ENCODE measurements at places on chromosomes 5 and 9. TPM values are rescaled to one million over a fixed set of nuclear protein-coding genes. Genes with fewer than 3 reads are reported as not detected.

Gene PCBD2
- 6.0 TPM for total RNA-seq

Gene FOXI1
- not detected for total RNA-seq

Gene SH3TC2
- not detected for total RNA-seq

Gene PTGER4
- 1.9 TPM for total RNA-seq

Gene CDH18
- total RNA-seq: not detected

Gene KCNV2
- 0.11 TPM for total RNA-seq

Gene SLC34A1
- 0.10 TPM for total RNA-seq

Gene SLCO4C1
- total RNA-seq: 0.87 TPM

Gene ADAMTSL2
- total RNA-seq: not detected

- H3K36me3 ChIP-seq: no peaks in the 10 kb centered on the region
- H3K27ac ChIP-seq: no peak overlapping the region
- no peak for DNase-seq
- H3K4me3 ChIP-seq: no peak overlapping the region
- H3K4me1 ChIP-seq: no peaks in the 10 kb centered on the region
- H3K27me3 ChIP-seq: no peaks in the 10 kb centered on the region
Measured at GRCh38 chr5:72917371-72917776, 38.5 kb upstream of the FCHO2 start.

- H3K27me3 ChIP-seq: no peaks in the 10 kb centered on the region
- no peak overlapping the region for H3K27ac ChIP-seq
- H3K4me1 ChIP-seq: no peaks in the 10 kb centered on the region
- no peak overlapping the region for H3K4me3 ChIP-seq
- DNase-seq: no peak
- no peaks in the 10 kb centered on the region for H3K36me3 ChIP-seq
Measured at GRCh38 chr5:88113429-88113828, 155.2 kb downstream of the TMEM161B start.

DNA sequence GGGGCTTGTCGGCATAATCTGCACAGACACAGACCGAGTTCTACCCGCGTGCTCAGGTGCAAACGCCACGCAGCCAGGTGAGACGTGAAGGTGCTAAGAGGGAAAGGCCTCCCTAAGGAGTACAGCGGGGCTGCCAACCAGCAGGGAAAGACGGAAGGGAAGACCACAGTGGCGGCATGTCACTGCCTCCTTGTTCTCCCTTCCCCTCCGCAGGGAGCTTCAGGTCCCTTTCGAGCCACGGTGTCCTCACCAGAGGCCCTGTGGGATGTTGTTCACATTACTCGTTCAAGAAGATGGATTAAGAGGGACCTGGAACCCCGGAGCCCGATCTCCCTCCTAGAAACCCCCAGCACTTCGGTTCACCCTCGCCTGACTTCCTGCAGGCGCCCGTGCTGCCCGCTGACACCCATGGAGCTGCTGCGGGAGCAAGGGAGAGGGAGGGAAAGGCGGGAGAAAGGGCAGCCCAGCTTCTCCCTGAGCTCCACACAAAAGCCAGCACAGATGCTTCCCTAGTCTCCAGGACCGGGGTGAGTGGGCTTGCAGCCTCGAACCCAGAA is 686 bp downstream of the BRD9 start:
- H3K4me3 ChIP-seq: peak overlapping the region; percentile 97
- H3K27ac ChIP-seq: peak overlapping the region; percentile 88
- peaks cover 14% of the 10 kb centered on the region for H3K4me1 ChIP-seq
- peaks cover 12% of the 10 kb centered on the region for H3K36me3 ChIP-seq
- no peak for DNase-seq

GRCh38 chr5:137666461-137666850 is 69.4 kb downstream of the KLHL3 start:
- H3K27ac ChIP-seq: peak overlapping the region; percentile 29
- H3K4me1 ChIP-seq: peaks cover 14% of the 10 kb centered on the region
- no peak for DNase-seq
- H3K4me3 ChIP-seq: no peak overlapping the region
- no peaks in the 10 kb centered on the region for H3K27me3 ChIP-seq

GRCh38 chr9:109046346-109046745 is 33.0 kb upstream of the CTNNAL1 start:
- no peaks in the 10 kb centered on the region for H3K4me1 ChIP-seq

- H3K4me3 ChIP-seq: no peak overlapping the region
- no peaks in the 10 kb centered on the region for H3K4me1 ChIP-seq
- H3K27ac ChIP-seq: no peak overlapping the region
- no peak for DNase-seq
- H3K36me3 ChIP-seq: no peaks in the 10 kb centered on the region
- no peaks in the 10 kb centered on the region for H3K27me3 ChIP-seq
Measured at GRCh38 chr9:120650352-120650751, 63.9 kb downstream of the MEGF9 start.

DNA sequence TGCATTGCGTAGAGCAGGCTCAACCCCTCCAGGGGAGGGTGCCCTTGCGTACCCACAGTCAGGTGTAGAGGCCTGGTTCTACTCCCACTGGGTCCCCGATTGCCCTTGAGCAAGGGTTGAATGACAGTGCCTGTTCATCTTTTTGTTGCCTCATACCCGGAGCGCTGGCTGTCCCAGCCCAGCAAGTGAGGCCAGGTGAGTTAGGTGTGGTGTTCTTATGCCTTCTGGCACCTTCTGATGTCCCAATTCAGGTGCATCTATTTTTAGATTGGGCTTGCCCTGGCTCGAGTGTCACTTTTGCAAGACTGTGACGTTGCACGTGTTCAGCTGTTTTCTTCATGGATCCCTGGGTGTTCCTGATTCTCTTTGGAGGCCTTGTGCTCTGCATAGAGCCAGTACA is 257.8 kb downstream of the GOLPH3 start:
- no peak overlapping the region for H3K4me3 ChIP-seq
- no peaks in the 10 kb centered on the region for H3K27me3 ChIP-seq
- H3K4me1 ChIP-seq: no peaks in the 10 kb centered on the region
- no peak for DNase-seq
- H3K27ac ChIP-seq: no peak overlapping the region

DNA sequence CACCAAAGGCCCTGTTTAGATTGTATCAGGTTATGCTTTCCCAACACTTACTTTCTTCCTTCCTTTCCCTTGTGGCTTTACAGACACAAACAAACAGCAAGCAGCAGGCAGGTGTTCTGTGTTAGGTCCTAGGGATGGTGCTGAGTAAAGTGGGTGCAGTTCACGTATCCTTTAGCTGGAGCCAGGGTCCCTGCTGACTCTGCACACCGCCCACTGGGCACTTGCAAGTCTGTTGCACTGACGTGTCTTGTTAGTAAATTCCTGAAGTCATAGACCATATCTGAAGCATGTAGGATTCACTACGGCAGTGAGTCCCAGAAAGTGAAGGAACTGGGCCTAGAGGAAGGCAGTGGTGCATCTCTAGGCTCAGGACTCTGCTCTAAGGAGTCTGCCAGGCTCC is 96.5 kb downstream of the DAPK1 start:
- H3K4me3 ChIP-seq: no peak overlapping the region
- no peaks in the 10 kb centered on the region for H3K27me3 ChIP-seq
- H3K4me1 ChIP-seq: no peaks in the 10 kb centered on the region
- no peaks in the 10 kb centered on the region for H3K36me3 ChIP-seq
- DNase-seq: no peak

GRCh38 chr5:15065091-15065490 is 193.5 kb upstream of the ANKH start:
- DNase-seq: no peak
- H3K4me1 ChIP-seq: no peaks in the 10 kb centered on the region
- H3K27me3 ChIP-seq: no peaks in the 10 kb centered on the region
- H3K4me3 ChIP-seq: no peak overlapping the region
- no peaks in the 10 kb centered on the region for H3K36me3 ChIP-seq

GRCh38 chr9:133704711-133705181 is 33.4 kb downstream of the SARDH start:
- no peak overlapping the region for H3K27ac ChIP-seq
- no peak overlapping the region for H3K4me3 ChIP-seq
- no peaks in the 10 kb centered on the region for H3K36me3 ChIP-seq
- peaks cover 10% of the 10 kb centered on the region for H3K27me3 ChIP-seq

DNA sequence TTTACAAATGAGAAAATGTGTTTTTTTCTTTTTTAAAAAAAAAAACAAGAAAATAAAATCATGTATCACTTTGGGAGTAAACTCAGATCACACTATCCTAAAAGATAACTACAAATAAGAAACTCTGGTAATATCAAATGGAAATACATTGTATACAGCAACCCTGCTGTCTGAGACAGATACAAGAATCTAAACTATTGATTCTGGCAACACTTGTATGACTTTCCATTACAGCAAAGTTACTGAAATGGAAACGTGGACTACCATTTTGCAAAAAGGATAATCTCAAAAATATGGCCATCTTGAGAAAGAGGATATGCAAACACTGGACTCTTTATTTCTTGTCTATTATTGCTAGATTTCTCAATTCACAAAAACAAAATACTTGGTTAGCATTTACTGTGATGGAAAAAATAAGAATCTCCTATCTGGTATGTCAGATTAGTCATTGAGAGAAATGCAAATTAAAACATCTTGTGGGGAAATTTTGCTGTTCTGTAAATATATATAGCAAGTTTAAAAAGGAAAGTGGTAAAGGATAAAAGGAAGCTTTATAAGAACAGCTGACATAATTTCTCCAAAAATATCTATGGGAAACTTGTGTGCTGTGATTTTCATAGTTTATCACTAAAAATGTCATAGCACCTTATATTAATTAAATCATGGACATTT is 112.9 kb upstream of the FER start:
- peaks cover 16% of the 10 kb centered on the region for H3K4me1 ChIP-seq
- peak; percentile 20 for DNase-seq
- no peak overlapping the region for H3K4me3 ChIP-seq
- no peaks in the 10 kb centered on the region for H3K36me3 ChIP-seq
- no peaks in the 10 kb centered on the region for H3K27me3 ChIP-seq

- H3K4me1 ChIP-seq: no peaks in the 10 kb centered on the region
- no peak overlapping the region for H3K4me3 ChIP-seq
- H3K27me3 ChIP-seq: no peaks in the 10 kb centered on the region
- H3K27ac ChIP-seq: no peak overlapping the region
Measured at GRCh38 chr5:162209005-162209605, 141.5 kb downstream of the GABRG2 start.

- DNase-seq: no peak
- H3K27ac ChIP-seq: no peak overlapping the region
- peaks cover 19% of the 10 kb centered on the region for H3K4me1 ChIP-seq
Measured at GRCh38 chr5:107808671-107809137, 138.0 kb upstream of the EFNA5 start.

DNA sequence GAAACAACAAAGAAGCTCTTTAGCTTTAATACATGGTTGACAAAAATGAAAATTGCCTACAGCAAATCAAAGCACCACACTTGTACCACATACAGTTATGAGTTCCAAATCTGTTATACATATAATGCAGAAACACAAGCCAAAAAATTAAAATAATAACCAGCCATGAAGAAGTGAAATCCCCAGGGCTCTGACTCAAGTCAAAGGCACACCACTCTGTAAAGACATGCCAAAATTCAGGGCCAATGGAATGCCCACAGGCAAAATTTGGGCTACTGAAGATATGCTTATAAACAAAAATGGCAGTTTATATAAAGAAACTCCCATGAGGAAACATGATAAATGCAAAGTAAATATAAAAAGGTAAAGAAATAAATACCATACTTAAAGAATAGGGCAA is 29.0 kb downstream of the THBS4 start:
- no peak overlapping the region for H3K27ac ChIP-seq
- H3K27me3 ChIP-seq: no peaks in the 10 kb centered on the region
- no peak overlapping the region for H3K4me3 ChIP-seq
- DNase-seq: no peak
- no peaks in the 10 kb centered on the region for H3K4me1 ChIP-seq

GRCh38 chr9:14433351-14434157 is 119.6 kb upstream of the NFIB start:
- no peaks in the 10 kb centered on the region for H3K27me3 ChIP-seq
- no peaks in the 10 kb centered on the region for H3K36me3 ChIP-seq
- no peaks in the 10 kb centered on the region for H3K4me1 ChIP-seq

DNA sequence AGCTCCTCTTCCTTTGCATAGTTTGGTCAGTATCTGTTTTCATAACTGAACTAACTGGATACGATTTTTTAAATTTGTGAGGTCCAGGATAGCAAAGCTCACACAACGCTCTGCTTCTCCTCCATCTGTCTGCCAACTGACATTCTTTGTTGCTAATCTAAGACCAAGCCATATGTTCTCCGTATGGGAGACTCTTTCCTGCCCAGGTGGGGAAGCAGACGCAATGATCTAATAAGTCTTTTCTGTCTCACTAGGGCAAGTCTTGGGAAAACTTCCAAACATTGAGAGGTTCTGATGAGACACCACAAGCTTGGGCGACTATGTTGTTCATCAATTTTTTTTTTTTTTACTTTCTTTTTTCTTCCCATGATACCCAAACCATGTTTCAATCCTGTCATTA is 558.5 kb downstream of the EFNA5 start:
- H3K36me3 ChIP-seq: no peaks in the 10 kb centered on the region
- no peak for DNase-seq
- no peaks in the 10 kb centered on the region for H3K4me1 ChIP-seq
- no peak overlapping the region for H3K27ac ChIP-seq
- no peak overlapping the region for H3K4me3 ChIP-seq

DNA sequence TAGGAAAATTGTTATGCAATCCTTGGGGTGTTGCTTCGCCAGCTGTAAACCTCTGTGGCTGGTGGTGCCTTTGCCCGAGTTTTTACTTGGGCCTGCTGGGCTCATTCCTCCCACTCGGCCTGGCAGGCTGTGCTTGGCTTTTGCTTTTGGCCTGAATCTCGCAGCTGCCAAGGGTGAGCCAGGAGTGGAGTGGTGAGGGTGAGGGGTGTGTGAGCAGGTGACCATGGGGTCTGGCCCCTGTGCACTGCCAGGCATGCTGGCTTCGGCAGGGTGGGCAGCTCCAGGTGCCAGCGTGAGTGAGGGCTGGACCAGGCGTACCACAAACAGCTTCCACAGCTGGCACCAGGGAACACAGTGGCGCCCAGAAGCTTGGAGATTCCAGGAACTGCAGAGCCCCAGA is 12.6 kb upstream of the DHFR start:
- H3K4me1 ChIP-seq: no peaks in the 10 kb centered on the region
- no peak for DNase-seq
- H3K27ac ChIP-seq: no peak overlapping the region
- H3K4me3 ChIP-seq: no peak overlapping the region
- H3K36me3 ChIP-seq: peaks cover 11% of the 10 kb centered on the region
